Stimulated activated CD4-positive, alpha-beta T cell treated with anti-CD3 and anti-CD28 coated beads, Interleukin-2, amount 100 ng/mL, for 24 hours (primary cell): ENCODE measurements at places on chromosomes 7 and 10.

DNA sequence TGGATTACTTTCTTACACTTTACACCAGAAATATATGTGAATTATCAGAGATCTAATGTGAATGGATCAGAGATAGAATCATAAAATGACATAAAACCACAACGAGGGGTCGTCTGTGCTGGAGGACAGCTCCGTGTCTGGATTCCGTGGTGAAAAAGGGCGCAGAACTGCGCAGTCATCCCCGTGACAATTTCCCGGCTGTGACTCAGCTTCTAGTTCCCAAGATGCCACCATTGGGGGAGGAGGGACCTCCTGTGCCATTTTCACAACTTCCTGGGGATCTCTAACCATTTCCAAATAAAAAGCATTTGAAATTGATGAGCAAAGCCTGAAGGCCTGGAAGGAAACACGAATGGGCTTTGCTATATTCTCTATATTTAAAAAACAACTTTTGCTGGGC lies 72.1 kb downstream of the PDGFA start:
- DNase-seq = no peak

GRCh38 chr10:31635415-31636065 lies 293.1 kb downstream of the ARHGAP12 start:
- DNase-seq = no peak

DNA sequence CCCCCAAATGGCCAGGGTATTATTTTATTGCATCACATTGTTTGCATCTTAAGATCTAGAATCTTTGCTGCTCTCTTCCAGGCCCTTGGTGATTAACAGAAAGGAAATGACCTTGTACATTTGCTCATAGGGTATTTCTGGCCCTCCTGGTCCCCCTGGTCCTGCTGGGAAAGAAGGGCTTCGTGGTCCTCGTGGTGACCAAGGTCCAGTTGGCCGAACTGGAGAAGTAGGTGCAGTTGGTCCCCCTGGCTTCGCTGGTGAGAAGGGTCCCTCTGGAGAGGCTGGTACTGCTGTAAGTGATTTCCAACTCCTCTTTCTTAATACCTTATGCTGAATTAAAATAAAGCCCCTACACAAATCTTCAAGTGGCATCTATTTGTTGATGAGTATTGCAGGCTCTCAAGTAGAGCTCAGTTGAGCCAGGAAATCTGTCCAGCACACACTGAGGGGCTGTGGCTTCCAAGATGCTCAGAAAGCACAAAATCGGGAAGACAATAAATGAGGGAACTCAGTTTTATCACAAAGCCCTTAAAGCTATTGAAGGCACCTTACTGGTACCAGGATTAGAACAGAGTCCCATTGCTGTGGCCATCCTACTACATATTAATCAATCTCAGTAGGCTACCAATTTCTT lies 28.2 kb downstream of the COL1A2 start:
- no peak for DNase-seq

DNA sequence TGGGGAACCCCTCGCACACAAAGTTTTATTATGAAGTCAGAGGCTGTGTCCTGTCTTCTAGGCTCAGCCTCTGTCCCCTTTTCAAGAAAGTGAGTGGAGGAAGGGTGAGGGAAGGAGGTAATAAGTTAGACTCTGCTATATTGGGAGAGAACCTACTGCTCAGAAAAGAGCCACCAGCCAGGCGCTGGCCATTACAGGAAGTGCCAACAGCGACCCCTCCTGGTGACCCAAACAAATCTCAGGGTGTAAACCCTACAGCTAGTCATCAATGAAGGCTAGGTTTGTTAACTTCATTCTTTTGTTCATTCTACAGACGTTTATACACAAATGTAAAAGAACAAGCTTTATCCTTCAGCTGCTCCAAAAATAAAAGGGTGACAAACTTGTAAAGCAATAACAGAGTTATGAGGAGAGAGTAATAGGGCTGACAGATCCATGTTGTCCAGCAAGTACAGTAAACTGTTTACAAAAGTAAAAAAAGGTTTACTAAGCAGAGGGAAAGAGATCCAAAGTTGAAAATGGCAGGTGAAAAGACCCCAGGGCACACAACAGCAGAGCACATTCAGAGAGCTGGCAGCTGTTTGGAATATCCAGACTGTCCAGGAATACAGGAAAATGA lies 82.7 kb downstream of the FAM204A start:
- peak; percentile 51 for DNase-seq

- DNase-seq = peak; percentile 59
Observed at GRCh38 chr7:100483722-100484672, at the start of gene NYAP1. NYAP1 (plus strand) TSS chr7:100483927; CDS start chr7:100485312, 1,385 bp downstream.

DNA sequence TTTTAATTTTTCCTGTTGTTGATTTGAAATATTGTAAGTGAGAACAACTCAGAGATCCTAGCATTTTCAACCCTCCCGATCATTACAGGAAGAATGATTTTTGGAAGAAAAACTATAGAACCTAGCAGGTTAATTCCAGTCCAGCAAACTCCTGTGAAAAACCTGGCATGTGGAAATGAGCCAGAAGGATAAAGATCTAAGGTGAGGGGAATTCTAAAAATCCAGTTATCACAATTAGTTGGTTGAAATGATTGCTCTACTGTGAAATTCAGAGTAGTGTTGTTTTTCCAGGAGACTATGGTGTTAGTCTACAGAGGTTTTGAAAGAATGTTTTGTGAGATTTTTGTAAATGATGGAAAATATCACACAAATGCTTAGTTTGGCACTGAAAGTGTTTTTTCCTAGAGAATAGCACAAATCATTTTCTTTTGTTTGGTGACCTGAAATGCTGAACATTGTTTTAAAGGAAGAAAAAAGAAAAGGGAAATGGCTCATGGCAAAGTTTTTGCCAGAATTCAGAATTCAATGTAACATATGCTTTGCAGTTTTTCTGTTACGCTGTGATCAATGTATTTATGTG lies 152.4 kb upstream of the SLC26A5 start:
- DNase-seq = no peak

GRCh38 chr10:133475821-133476640 lies 22.3 kb downstream of the SCART1 start:
- DNase-seq = no peak

GRCh38 chr10:93006435-93007039 lies 54.1 kb upstream of the CYP26C1 start:
- no peak for DNase-seq
